ENCODE measurements at places on chromosomes 12 and 14. TPM values are rescaled to one million over a fixed set of nuclear protein-coding genes. Genes with fewer than 3 reads are reported as not detected.

DNA sequence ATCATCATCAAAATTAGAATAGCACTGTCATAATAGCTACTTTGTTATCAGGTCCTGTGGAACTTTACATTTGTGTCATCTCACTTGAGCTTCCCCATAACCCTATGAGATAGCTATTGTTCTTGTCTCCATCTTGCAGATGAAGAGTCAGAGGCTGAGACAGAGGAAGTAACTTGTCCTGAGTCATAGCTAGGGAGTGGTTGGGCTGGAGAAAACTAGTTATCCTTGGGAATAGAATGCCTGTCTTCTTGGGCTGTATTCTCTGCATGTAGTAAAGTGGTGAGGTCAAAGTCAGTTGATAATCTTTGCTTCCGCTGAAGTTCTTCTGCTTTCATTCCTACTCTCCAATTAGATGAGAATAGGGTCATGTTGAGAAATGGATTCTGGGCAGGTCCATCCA is 117.0 kb downstream of the SMOC1 start:
- peak; percentile 26 for DNase-seq

- peak; percentile 58 for DNase-seq
These were observed at the start of gene C3AR1 for GRCh38 chr12:8065991-8066594. C3AR1 (minus strand) TSS chr12:8066359; CDS start chr12:8060185, 6,174 bp downstream.

DNA sequence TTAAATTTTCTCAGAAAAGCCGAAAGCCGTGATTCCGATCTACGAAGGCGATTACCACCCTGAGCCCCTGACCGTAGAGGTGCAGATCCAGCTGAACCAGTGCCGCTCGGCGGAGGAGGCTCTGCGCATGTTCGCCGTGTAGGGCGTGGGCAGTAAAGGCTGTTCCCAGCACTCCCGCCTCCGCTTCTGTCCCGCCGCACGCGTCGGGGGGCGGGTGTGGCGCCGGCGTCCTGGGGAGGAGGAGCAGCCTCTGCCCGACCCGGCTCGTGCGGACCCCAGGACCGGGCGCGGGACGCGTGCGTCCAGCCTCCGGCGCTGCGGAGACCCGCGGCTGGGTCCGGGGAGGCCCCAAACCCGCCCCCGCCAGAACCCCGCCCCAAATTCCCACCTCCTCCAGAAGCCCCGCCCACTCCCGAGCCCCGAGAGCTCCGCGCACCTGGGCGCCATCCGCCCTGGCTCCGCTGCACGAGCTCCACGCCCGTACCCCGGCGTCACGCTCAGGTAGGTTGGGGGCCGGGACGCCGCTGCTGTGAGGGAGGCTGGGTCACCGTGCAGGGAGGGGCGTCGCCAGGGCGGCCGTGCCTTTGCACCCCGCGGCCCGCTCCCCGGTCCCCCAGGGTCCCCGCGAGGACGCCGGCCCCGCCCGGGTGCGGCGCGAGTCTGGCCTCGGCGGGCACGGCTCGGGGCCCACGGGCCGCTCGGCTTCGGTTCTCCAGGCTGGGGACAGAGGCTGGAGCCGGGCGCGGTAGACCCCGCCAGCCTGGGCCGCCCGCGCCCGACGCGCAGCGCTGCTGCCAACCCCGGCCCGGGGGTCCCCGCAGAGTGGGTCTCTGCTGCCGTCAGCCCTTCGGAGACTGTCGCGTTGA is at the start of gene B3GNT4:
B3GNT4 (plus strand) TSS at position 409 of the 866 bp plus-strand sequence. CDS start 910 bp downstream, outside the sequence.
- peak; percentile 41 for DNase-seq

GRCh38 chr12:119589634-119590033 is 3.9 kb upstream of the TMEM233 start:
- peak; percentile 9 for DNase-seq

- DNase-seq, result no peak
These were observed 63.6 kb downstream of the GCH1 start for GRCh38 chr14:54838931-54839512.

The C12orf42 gene
- not detected for total RNA-seq

The IFI27 gene
- 78.2 TPM for total RNA-seq

The SYCP3 gene
- total RNA-seq, result 0.18 TPM

The COL2A1 gene
- total RNA-seq, result not detected

Measured in fibroblast of the aortic adventitia (primary cell).